ENCODE measurements at places on chromosomes 5 and 9.
A peak's percentile ranks its signal among the peaks of the same experiment; 100 is the strongest.

GRCh38 chr5:169711551-169712225 is 74.6 kb downstream of the DOCK2 start:
- H3K4me3 ChIP-seq: no peak overlapping the region
- no peaks in the 10 kb centered on the region for H3K4me1 ChIP-seq
- DNase-seq: no peak
- no peaks in the 10 kb centered on the region for H3K27me3 ChIP-seq
- no peaks in the 10 kb centered on the region for H3K36me3 ChIP-seq

DNA sequence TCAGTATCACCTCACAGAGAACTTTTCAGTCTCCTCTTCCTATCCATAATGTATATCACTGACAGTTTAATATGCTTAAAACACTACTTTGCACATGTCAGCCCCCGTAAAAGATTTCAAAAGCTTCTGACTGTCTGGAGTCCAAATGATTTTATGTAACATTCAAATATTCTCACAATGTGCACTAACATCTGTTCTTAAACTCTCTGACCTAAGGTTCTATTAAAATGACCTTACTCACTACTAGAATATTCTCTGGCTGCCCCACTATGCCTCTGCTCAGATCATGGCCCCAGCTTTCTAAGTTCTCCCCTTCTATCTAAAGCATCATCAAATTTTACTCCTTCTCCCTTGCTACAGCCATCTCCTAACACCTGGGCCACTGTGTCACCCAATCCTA is 52.5 kb downstream of the AP3B1 start:
- H3K27me3 ChIP-seq: no peaks in the 10 kb centered on the region
- DNase-seq: no peak
- peaks cover 6% of the 10 kb centered on the region for H3K36me3 ChIP-seq
- H3K27ac ChIP-seq: no peak overlapping the region
- H3K4me3 ChIP-seq: no peak overlapping the region

GRCh38 chr5:82396871-82397514 is 118.8 kb upstream of the RPS23 start:
- peak; percentile 86 for DNase-seq
- peak overlapping the region; percentile 78 for H3K27ac ChIP-seq
- H3K36me3 ChIP-seq: no peaks in the 10 kb centered on the region
- no peaks in the 10 kb centered on the region for H3K27me3 ChIP-seq

- no peak for DNase-seq
- H3K27ac ChIP-seq: peak overlapping the region; percentile 94
- peak overlapping the region; percentile 96 for H3K4me3 ChIP-seq
- H3K36me3 ChIP-seq: peaks cover 8% of the 10 kb centered on the region
- H3K27me3 ChIP-seq: no peaks in the 10 kb centered on the region
Observed at GRCh38 chr9:34647651-34648050, 1.2 kb downstream of the GALT start.

GRCh38 chr9:101510459-101510858 is 23.2 kb upstream of the RNF20 start:
- no peak overlapping the region for H3K27ac ChIP-seq
- no peaks in the 10 kb centered on the region for H3K27me3 ChIP-seq
- no peaks in the 10 kb centered on the region for H3K36me3 ChIP-seq
- DNase-seq: no peak

- peak; percentile 93 for DNase-seq
- no peaks in the 10 kb centered on the region for H3K36me3 ChIP-seq
- peak overlapping the region; percentile 61 for H3K27ac ChIP-seq
- peaks cover 100% of the 10 kb centered on the region for H3K4me1 ChIP-seq
- H3K27me3 ChIP-seq: no peaks in the 10 kb centered on the region
- peak overlapping the region; percentile 26 for H3K4me3 ChIP-seq
Observed at GRCh38 chr9:131402738-131403492, 9.0 kb downstream of the PRRC2B start.

DNA sequence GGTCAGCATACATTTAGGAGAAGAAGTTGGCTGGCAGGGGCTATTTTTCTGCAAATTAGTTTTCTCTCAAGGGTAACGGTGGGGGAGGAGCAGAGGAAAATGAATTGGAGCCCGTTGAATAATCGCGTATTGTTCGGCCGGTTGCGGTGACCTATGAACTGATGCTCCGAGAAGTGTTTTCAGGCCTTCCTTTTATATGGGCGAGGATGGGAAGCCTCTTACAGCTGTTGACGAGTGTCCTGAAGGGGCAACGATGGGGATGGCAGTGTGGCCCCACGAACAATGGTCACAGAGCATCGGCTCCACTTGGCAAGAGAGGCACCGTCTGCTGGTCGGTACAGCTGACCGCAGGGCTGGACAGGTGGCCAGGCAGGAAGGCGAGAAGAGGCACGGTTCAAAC is 400.7 kb downstream of the ZSWIM6 start:
- H3K4me1 ChIP-seq: no peaks in the 10 kb centered on the region
- no peak overlapping the region for H3K4me3 ChIP-seq
- no peak for DNase-seq
- no peak overlapping the region for H3K27ac ChIP-seq
- no peaks in the 10 kb centered on the region for H3K36me3 ChIP-seq

GRCh38 chr9:96323169-96323568 is 21.2 kb upstream of the HSD17B3 start:
- peaks cover 27% of the 10 kb centered on the region for H3K36me3 ChIP-seq
- H3K4me3 ChIP-seq: no peak overlapping the region
- DNase-seq: no peak
- no peak overlapping the region for H3K27ac ChIP-seq
- H3K27me3 ChIP-seq: no peaks in the 10 kb centered on the region
- no peaks in the 10 kb centered on the region for H3K4me1 ChIP-seq

GRCh38 chr5:119470105-119470763 is 17.9 kb downstream of the HSD17B4 start:
- H3K4me3 ChIP-seq: no peak overlapping the region
- peaks cover 16% of the 10 kb centered on the region for H3K36me3 ChIP-seq
- H3K27me3 ChIP-seq: no peaks in the 10 kb centered on the region
- DNase-seq: no peak

DNA sequence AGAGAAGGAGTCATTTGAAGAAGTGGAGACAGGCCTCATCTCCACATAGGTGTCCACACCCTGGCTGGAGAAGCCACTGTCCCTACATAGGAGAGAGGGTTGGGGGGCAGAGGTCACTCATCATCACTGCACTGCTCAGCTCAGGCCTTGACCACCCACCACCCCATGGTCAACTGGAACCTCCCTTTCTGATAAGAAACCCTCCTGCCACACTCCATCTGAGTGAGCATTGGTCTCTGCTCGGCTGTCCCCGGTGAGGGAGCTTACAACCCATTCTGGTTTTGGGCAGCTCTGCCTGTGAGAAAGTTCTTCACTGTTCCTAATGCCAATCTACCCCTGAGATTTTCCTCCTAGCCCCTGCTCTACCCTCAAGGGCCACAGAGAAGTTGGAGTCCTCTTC is 28.8 kb downstream of the CSF1R start:
- no peak overlapping the region for H3K4me3 ChIP-seq
- H3K4me1 ChIP-seq: peaks cover 4% of the 10 kb centered on the region
- H3K36me3 ChIP-seq: peaks cover 36% of the 10 kb centered on the region
- H3K27me3 ChIP-seq: no peaks in the 10 kb centered on the region
- no peak overlapping the region for H3K27ac ChIP-seq
- DNase-seq: no peak

DNA sequence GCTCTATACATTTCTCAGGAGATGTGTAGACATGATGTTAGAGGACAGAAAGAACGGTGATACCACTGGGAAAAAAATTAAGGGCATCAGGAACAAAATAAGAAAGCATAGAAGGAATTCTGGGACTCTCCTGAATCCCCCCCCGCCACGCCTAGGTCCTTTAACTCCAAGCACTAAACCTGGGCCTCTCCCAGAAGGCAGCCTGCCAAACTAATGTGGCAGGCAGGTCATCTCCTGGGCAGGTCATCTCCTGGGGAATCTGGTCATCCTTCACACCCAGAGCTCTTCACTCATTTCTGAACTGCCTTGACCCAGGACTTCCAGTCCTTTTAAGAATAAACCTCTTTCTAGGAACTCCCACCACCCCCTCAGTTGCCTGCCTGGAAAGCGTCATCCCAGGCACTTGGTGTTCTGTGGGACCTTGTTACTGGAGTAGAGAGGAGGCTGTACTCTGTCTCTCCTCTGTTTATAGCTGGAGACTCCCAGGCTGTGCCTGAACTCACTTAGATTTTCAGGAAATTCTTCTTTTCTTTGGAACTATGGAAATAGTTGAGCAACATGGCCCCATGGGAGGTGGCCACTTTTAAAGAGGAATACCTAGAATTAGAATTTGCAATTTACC is 24.1 kb downstream of the PSAT1 start:
- H3K4me1 ChIP-seq: no peaks in the 10 kb centered on the region
- H3K27ac ChIP-seq: no peak overlapping the region
- no peak overlapping the region for H3K4me3 ChIP-seq
- no peaks in the 10 kb centered on the region for H3K36me3 ChIP-seq
- DNase-seq: peak; percentile 19

DNA sequence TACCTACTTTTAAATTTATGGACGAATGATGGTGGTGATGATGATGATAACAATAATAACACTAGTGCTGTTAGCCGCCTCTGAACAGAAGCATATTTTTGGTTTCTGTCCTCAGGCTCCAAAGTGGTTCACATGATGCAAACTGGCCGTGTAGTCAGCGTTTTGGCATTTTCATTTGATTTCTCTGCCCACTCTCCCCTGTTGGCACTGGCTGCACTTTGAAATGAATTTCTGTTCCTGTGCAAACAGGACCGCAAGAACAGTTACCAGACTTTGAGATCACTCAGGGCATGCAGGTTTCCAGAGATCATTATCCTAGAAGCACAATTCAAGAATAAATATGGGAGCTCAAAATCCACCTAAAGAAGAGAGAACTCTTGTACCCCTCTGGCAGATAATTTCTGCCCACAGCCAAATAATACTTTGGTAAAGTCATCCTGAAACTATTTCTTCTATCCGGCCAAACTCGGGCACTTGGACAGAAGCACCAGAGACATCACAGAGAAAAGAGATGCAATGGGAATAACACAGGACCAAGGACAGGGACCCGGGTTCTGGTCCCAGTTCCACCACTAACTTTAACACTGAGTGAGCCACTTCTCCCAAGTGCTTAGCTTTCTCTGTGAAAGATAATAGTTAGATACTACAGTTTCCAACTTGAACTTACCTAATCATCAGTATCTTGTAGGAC is 201.7 kb upstream of the PTGER4 start:
- peak overlapping the region; percentile 28 for H3K27ac ChIP-seq
- H3K27me3 ChIP-seq: no peaks in the 10 kb centered on the region
- no peak for DNase-seq
- H3K4me3 ChIP-seq: no peak overlapping the region
- H3K4me1 ChIP-seq: no peaks in the 10 kb centered on the region

- H3K36me3 ChIP-seq: no peaks in the 10 kb centered on the region
- H3K27ac ChIP-seq: no peak overlapping the region
- peaks cover 55% of the 10 kb centered on the region for H3K27me3 ChIP-seq
Observed at GRCh38 chr9:134295101-134295745, 31.0 kb upstream of the RXRA start.

- DNase-seq: no peak
- no peak overlapping the region for H3K27ac ChIP-seq
- H3K36me3 ChIP-seq: no peaks in the 10 kb centered on the region
- H3K4me3 ChIP-seq: no peak overlapping the region
Observed at GRCh38 chr9:119933191-119933590, 564.0 kb upstream of the BRINP1 start.

- H3K4me3 ChIP-seq: peak overlapping the region; percentile 28
- peak overlapping the region; percentile 91 for H3K27ac ChIP-seq
- H3K27me3 ChIP-seq: no peaks in the 10 kb centered on the region
- peaks cover 60% of the 10 kb centered on the region for H3K36me3 ChIP-seq
Observed at GRCh38 chr9:114004221-114004716, 73.8 kb downstream of the AMBP start.

- H3K4me1 ChIP-seq: no peaks in the 10 kb centered on the region
- H3K27me3 ChIP-seq: no peaks in the 10 kb centered on the region
- no peak for DNase-seq
- no peak overlapping the region for H3K4me3 ChIP-seq
Observed at GRCh38 chr5:38163636-38164237, 94.6 kb upstream of the EGFLAM start.

GRCh38 chr9:7315746-7316145 is 483.8 kb downstream of the DMAC1 start:
- peak overlapping the region; percentile 80 for H3K27ac ChIP-seq
- no peaks in the 10 kb centered on the region for H3K27me3 ChIP-seq
- H3K4me3 ChIP-seq: no peak overlapping the region
- no peak for DNase-seq
- H3K4me1 ChIP-seq: no peaks in the 10 kb centered on the region

DNA sequence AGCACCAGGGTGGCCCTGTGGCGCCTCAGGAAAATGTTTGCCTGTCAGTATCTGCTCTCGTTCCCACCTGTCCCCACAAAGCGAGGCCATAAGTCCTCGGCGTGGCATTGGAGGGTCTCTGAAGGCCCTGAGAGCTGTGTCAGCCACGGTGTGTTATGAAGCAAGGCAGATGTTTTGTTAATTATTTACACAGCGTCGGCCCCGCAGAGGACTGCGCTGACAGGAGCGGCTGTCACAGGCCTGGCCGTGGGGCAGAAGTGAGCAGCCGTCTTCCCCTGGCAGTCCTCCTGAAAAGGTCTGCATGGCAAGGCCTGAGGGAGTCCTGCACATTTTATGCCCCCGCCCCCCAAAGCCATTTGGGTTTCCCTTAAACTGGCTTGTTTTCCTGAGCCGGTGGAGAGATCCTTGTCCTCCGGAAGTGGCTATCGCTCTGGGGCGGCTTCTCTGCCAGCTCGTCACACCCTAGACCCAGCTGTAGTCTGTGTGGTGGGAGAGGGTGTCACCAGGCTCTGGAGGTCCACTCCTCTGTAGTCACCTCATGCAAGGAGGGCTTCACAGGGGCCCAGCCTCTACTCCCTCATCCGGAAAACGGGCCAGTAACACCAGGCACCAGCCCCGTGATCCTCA is 6.2 kb downstream of the NEK6 start:
- peak overlapping the region; percentile 91 for H3K27ac ChIP-seq
- H3K4me1 ChIP-seq: peaks cover 84% of the 10 kb centered on the region
- H3K27me3 ChIP-seq: no peaks in the 10 kb centered on the region
- DNase-seq: no peak

DNA sequence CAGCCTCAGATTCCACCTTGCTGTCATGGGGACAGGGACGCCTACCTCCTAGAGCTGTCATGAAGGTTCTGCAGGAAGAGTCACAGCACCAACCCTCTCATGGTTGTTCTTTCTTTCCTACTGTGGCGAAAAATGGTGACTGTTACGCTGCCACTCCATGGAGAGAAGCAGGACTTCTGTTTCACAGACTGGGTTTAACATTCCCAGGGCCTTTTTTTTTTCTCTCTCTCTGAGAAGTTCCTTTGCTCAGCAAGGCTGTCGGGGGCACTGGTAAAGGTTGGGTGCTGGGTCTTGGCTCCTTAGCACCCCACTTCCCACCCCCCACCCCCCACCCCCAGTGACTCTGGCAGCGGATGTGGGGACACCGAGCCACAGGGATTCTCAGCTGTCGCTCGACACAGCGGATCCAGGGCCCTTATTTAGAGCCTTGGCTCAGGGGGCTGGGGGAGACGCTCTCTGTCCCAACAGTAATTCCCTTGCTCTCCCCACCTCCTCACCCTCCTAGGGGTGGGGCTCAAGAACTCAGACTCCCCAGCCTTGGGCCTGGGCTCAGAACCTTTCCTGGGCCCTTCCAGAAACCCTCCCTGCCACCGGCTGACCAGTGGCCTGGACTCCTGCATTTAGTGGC is 34.4 kb downstream of the DUSP1 start:
- H3K4me1 ChIP-seq: peaks cover 65% of the 10 kb centered on the region
- H3K27ac ChIP-seq: peak overlapping the region; percentile 94
- H3K4me3 ChIP-seq: no peak overlapping the region

- no peaks in the 10 kb centered on the region for H3K36me3 ChIP-seq
- H3K27me3 ChIP-seq: no peaks in the 10 kb centered on the region
- no peaks in the 10 kb centered on the region for H3K4me1 ChIP-seq
- no peak for DNase-seq
- H3K4me3 ChIP-seq: no peak overlapping the region
Observed at GRCh38 chr9:108022246-108022935, 532.8 kb upstream of the KLF4 start.
